ENCODE measurements at places on chromosomes 2 and 18. TPM values are rescaled to one million over a fixed set of nuclear protein-coding genes. Genes with fewer than 3 reads are reported as not detected.

Gene VAPA
- total RNA-seq = 138 TPM

Gene AMER3
- total RNA-seq = not detected

DNA sequence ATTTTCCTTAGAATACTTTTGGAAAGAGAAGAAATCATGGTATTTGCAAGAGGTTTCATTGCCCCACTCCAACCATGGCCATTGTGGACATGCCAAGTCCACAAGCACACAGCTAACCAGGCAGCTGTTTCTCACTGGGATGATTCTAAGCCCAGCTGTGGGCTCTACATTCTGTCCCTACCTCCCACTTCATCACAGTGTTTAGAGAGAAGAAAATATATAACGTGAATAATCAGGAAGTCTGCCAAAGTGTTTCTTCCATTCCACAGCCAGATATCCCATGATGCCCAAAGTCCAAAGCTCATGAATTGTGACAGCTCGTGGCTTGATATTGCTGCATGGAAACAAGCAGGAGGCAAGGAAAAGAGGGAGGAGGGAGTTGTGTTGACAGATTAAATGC is 433.7 kb upstream of the GYPC start:
- no peak for DNase-seq

DNA sequence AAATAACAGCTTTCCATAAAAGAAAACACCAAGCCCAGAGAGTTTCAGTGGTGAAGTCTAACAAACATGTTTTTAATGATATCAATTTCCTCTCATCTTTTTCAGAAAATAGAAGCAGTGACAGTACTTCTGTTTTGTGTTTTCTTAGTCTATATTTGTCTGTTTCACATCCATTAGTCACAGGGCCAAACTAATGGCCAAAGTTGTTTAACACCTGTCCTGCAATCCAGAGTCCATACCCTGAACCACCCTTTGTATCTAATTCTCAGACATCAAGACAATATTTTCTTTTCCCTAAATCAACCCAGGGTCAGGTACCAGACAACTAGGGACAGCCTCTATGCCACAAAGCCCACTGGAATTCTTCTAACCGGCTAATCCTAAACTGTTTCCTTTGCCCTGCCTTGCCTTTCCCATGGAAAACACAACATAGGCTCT is 25.9 kb downstream of the TMSB10 start:
- DNase-seq = no peak

- no peak for DNase-seq
These were observed 62.2 kb upstream of the RTN4 start for GRCh38 chr2:55112229-55113031.

- DNase-seq = no peak
These were observed 72.1 kb upstream of the FAM98A start for GRCh38 chr2:33671198-33671597.

- DNase-seq = no peak
These were observed 83.2 kb upstream of the FRZB start for GRCh38 chr2:182949572-182950189.

GRCh38 chr2:181438261-181438660 is 18.9 kb upstream of the ITGA4 start:
- DNase-seq = peak; percentile 75

- peak; percentile 67 for DNase-seq
These were observed 73.4 kb downstream of the PLEKHM3 start for GRCh38 chr2:207951734-207952470.

DNA sequence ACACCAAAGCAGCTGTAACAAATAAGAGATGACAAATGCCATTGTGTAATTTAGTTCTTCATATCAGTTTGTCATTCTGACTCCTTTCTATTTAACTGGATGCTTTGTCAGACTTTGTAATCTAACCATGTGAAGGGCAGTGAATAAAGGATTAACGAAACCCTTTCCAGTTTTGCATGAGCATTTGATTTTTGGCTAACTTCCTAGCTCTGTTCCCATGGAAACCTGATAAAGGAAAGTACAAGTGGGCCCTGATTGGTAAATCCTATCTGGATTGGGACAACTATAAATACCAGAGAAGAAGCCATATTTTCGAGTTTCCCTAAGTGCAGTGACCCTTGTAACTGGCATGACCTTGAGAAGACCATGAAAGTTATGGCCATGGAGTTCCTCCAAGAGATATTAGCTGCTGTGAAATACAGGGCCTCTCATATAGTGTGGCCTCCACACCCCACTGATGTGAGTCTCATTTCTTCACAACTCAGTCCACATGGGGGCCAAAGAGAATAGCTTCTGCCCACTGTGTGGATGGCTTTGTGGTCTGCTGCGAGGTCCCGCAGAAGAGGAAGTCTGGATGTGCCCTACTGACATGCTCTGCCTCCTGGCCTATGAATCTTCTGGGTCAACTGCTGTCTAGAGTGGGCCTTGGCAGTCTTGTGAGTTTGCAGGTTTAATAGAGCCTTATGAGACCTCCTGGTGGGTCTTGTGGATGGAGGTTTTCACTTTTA is 38.2 kb upstream of the CYP1B1 start:
- peak; percentile 40 for DNase-seq

- no peak for DNase-seq
These were observed 99.5 kb upstream of the RNF152 start for GRCh38 chr18:61992285-61992684.

DNA sequence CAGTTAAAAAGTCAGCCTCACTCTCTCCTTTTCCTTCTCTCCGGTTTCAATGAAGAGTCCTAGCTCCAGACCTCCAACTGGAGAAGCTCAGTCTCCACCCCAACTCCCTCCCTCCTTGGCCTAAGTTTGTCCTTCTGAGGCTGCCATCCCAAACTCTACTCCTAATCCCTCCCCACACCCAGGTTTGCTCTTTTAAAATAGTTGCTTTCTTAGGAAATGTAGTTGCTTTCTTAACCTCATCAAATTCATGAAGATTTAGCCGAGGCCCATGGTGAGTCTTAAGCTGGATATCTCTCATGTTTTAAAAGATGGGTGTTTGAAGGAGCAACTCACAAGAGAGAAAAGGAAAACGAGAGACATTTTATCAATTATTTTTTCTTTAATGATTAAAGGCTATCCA is 937 bp upstream of the LANCL1 start:
- no peak for DNase-seq

- no peak for DNase-seq
These were observed 18.2 kb downstream of the CYBRD1 start for GRCh38 chr2:171540437-171540836.

- DNase-seq = no peak
These were observed 56.4 kb upstream of the OTOF start for GRCh38 chr2:26534098-26534864.

DNA sequence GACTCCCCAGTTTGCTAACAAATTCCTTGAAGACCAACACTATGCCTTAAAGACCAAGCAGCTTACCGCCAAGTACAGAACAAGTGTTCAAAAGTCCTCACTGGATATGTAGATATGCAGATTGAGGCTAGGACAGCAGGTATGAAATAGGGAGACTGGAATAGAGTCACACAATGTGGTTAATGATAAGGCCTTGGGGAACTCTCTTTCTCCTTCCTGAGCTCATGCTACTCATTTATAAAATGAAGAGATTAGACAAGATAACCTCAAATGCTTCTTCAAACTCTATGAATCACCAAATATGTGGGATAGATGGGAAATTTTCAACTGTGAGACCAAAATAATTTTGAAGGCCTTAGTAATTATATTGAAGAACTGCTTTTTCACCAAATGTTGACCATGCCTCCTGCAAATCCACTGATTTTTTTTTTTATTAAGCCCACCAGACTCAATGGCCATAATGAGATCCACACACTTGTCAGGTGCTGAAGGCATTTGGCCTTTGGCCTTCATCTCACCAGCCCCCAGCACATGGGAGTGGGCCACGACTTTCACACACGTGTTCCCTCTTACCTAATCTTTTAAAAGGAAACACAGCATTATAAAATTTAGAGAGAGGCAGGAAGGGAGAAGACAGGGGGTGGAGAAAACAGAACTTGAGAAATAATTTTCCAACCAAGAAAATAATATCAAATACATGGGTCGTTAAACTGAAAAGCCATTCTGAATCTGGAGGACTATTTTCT is 181.5 kb downstream of the EN1 start:
- no peak for DNase-seq

GRCh38 chr18:40473221-40474029 is 1481.6 kb upstream of the PIK3C3 start:
- no peak for DNase-seq

DNA sequence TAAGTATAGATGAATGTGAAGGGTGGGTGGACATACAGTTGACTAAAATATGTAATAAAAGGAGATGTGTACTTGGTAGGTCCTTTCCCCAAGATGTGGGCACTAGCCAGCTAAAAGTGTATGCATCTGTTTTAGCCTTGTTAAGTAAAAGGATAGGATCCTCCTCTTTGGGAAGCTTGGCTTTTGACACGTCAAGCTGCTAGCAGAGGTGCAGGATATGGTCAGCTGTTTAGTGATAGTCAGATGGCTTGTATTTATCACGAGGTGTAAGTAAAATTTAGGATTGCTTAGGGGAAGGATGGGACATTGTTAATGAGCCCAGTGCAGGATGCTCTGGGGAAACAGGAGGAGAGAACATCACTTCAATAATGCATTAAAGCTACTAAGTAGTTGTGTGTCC is 1.5 kb downstream of the MFSD6 start:
- peak; percentile 51 for DNase-seq

DNA sequence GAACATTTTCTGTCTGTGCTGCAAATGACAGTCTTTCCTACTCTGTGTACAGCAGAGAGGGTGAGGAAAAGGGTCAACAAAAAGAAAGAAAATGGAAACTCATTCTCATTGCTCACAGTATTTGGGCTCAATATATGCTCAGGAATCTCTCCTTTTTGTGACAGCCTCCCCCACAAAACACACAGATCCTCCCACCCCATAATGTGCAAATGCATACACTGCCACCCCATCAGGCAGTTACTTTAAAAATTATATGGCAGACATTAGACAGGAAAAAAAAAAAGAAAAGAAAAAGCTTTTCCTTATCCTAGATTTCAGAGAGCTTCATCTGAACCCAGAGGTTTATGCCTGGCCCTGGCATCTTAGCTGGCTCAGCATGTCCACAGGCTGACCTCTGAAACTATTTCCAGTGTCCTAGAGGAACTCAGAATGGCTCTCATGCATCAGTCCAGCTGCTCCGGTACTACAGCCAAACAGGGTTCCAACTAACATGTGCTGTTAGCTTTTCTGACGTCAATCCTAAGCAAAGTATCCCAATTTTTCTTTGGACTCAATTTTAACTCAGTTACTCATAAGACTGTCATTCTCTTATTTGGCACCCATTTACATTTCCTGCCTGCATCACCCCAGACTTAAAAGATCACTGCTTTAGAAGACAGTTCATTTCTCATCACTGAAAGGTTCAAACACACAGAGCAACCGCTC is 105.9 kb downstream of the RBMS1 start:
- no peak for DNase-seq
